ENCODE measurements at places on chromosomes 1 and 21.

GRCh38 chr1:58005212-58005611 lies 541.3 kb downstream of the OMA1 start:
- DNase-seq: no peak

DNA sequence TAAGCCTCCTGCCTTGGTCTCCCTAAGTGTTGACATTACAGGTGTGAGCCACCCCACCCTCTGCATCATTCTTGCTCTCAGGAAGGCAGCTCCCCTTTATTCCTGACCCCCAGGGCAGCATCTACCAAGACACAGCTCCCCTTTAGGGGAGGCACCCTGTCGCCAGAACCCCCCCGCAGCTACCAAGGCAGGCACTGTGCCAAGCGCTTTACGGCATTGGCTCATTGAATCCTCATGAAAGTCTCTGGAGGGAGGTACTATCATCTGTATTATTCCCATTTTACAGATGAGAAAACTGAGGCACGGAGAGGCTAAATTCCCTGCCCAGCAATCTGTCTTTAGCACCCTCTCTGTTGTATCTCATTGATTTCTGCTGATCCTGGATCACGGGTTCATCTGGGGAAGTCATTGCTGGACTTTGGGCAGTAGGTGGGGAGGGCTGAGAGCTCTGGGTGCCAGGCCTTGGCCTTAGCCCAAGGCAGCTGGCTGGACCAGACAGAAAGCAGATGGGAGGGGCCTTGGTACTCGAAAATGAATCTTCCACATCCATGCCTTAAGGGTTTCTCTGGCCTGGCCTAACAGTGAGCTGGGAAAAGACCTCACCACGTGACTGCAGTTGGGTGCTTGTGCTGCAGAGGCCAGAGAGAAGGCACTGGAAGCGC lies 5.9 kb downstream of the PLOD1 start:
- DNase-seq: no peak

DNA sequence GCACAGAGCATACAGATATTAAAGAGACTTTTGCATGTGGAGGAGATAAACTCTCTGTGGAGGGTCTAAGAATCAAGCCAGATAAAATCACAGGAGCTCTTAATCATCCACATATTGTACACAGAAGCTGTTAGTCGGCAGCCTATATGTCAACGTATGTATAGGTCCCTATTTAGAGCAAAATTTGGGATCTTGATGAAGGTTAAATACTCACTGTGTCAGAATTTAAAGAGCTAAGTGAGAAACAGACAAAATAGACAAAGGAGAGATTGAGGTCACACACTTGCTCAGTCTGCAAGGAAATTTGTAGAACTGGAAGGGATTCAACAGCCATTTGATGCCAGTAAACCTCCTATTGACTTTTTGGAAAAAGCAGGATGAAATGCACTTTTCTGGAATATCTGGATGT lies 4.1 kb upstream of the IRF2BP2 start:
- DNase-seq: no peak

DNA sequence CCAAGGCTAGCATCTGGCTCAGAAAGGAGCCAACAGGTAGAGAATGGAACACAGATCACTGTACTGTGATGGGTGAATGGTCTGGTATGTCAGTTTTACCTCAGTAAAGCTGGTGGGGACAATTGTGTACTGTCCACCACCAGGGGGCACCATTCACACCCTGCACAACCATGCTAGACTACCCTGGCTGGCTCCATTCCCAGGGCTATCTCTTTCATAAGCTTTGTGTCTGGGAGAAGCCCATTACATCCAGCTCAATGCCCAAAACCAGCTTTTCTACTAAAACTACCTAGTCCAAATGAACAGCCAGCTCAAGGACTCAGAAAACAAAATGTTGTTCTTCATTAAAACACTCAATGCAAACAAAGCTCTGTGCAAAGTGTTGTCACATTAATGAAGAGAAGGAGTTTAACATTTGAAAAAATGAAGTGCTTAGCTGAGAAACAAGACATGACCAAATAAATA lies 62.0 kb upstream of the RASAL2 start:
- no peak for DNase-seq

DNA sequence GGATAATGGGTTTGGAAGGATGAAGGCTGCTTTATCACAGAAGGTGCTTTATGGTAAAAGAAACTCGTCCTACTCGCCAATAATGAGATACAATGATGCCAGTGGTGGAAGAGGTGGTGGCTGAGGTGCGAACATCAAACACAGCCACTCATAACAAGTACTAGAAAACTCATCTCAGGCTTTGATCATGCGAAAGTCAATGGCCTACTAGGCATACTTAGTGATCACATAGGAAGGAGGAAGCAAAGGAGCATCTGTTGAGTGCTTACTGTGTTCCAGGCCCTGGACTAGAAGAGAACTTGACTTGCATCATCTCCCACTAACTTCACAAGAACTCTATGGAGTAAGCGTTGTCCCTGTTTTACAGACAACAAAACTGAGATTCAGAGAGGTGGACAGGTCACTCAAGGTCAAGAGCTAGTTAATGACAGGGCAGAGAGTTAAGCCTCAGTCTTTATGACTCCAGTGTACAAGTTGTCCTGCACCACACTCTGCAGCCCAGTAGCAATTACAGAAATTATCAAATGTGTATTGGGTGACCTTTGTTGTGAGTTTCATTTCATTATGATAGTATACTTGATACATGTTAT lies 33.6 kb downstream of the RUNX1 start:
- DNase-seq: no peak

- no peak for DNase-seq
These were observed 51.5 kb downstream of the ATP5PO start for GRCh38 chr21:33864150-33864549.

GRCh38 chr1:187734427-187734826 lies 905.7 kb downstream of the PLA2G4A start:
- no peak for DNase-seq

- DNase-seq: no peak
These were observed 64.1 kb downstream of the LRRN2 start for GRCh38 chr1:204621396-204621795.

DNA sequence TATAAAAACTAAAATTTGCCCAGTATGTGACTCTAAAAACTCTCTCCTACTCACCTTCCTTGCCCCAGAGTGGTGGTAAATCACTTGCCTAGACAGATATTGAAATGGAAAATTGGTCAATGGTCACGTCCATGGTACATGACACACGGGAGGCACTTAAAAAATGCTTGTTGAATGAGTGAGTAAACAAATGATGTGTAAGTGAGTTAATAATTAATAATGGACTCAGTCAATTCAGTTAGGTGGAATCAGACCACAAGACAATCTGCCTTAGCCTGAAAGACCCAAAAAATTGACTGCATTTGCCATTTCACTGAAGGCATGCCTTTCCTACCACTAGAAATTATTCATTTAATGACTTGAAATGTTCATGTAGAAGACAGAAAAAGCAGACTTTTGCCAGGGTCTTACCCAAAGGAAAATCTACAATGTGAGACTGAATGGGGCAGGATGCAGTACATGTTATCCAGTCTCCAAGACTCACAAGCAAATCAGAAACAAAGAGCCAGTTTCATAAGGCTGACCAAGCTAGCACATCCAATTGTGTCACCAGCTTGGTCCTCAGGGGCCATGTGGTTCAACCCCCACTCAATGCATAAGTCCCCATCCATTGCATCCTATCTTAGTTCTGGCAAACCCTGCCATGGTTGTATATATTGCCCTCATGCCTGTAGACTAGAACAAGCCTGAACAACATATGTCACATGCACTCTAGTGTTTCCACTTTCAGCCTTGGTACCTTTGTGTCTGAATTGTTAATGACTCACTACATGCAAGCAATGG lies 73.6 kb downstream of the TBX15 start:
- no peak for DNase-seq

- DNase-seq: no peak
These were observed 59.9 kb downstream of the JAK1 start for GRCh38 chr1:64906447-64906846.

DNA sequence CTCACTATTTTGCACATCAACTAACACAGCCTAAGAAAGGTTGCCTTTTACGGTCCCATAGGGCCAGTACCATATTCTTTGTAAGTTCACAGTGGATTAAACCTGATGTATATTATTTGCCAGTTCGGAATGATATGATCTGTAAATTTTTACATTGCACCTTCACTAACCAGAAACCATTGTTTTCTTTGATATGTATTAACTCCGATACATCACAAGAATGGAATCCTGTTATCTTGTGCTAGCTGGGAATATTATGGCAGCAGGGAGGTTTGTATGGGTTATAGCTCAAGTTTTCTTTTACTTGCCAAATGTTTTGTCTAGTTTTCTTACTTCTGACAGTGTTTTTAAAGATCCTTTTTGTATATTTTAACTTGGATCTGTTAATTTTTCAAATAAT lies 51.4 kb upstream of the S1PR1 start:
- no peak for DNase-seq

DNA sequence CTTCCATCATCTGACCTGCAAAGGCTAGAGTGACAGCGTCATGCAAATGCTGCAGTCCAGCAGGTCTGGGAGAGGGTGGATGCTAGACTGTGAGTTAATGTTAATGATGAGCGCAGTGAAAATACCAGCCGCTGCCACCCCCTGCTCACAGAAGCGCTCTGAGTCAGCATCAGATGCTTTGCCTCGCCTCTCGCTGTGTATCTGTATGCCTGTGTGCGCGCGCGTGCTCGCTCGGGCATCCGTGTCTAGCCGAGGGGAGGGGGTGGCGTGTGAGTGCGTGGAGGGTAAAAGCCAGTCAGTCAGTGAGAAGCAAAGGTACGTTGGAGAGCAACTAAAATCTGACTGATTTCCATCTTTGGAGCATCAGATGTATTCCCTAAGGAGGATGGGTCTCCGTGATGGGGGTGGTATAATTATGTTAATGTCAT lies 858.7 kb downstream of the USP25 start:
- no peak for DNase-seq

DNA sequence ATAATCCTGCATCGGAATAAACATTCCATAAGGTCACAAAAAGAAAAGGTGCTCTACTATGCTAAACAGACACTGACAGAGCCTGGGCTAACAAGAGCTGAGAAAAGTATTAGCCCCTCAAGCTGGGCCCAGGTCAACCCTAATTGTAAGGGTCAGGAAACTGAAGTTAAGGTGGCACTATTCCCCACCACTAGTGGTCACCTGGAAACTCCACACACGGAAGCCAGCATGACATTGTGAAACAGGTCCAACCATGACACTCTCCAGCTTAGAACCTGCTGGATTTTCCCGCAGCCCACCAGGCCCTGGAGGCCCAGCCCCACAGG lies 1.2 kb downstream of the PTTG1IP start:
- DNase-seq: no peak

DNA sequence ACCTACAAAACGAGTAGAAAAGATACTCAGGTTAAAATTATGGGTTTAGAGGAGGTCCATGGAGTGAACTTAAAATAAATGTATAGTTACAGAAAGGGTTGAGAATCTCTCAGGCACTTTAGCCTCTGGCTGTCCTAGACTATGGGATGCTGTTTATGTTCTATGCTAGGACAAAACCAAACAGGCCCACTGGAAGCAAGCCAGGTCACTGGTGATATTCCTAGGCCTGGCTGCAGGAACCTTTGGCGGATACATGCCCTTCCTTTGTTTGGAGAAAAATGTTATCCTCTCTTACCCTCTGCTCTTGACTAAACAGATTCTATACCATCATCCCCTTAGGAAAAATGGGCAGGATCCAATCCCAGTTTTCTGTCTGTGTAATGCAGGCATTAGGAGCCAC lies 90.7 kb upstream of the DUSP10 start:
- DNase-seq: no peak

DNA sequence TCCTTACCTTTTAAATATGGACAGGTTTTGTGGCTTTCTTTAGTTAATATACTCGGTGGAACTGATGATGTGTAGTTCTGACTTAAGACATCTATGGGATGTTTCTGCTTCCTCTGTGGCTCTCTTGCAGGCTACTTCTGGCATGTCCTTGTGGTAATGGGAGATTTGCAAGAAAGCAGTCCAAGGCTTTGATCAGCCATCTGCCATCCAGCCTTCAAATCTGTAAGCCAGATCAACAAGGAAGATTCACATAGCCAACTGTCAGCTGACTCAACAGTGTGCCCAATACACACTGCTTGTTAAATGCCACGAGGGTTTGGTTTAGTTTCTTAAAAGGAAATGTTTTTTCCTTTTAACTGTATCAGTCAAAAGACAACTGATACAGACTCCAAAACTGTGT lies 722.2 kb upstream of the CHRM3 start:
- no peak for DNase-seq

- DNase-seq: no peak
These were observed 819 bp downstream of the PYHIN1 start for GRCh38 chr1:158932171-158932570.

- DNase-seq: no peak
These were observed 4.7 kb downstream of the SPEN start for GRCh38 chr1:15852036-15852827.

DNA sequence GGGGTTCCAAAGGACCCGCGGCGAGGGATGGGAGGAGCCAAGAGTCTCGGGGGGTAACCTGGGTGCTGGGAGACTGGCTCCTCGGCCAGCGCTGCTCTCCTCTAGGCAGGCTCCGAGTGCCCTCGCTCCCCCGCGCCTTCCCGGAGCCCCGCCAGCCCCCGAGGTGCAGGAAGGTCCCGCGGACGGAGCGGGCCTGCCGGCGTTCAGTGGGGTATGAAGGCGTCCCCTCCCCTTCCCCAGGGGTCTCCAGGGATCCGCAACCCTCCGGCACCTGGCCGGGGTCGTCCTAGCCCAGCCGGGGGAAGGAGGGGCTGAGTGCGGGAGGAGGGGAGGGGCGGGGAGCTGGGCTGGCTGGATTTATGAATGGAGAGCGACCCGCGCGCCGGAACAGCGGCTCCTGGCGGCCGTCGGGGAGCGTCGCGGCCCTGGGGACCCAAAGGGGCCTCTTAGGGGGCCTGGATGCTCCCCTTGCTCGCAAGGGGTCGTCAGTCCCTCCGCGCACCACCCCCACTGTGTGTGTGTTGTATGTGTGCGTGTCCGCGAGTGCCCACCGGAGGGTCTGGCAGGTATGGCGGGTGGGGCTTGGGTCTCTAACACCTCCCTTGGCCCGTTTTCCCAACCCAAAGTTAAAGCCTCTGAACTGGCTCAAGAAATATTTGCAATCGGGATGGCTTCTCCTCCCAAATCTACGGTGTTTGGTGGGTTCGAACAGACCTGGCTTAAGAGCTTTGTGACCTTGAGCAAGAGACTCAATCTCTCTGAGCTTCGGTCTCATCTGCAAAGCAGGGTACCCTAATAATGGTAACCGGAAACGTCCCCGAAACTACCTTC lies 642 bp downstream of the HCRTR1 start:
- DNase-seq: peak; percentile 16

DNA sequence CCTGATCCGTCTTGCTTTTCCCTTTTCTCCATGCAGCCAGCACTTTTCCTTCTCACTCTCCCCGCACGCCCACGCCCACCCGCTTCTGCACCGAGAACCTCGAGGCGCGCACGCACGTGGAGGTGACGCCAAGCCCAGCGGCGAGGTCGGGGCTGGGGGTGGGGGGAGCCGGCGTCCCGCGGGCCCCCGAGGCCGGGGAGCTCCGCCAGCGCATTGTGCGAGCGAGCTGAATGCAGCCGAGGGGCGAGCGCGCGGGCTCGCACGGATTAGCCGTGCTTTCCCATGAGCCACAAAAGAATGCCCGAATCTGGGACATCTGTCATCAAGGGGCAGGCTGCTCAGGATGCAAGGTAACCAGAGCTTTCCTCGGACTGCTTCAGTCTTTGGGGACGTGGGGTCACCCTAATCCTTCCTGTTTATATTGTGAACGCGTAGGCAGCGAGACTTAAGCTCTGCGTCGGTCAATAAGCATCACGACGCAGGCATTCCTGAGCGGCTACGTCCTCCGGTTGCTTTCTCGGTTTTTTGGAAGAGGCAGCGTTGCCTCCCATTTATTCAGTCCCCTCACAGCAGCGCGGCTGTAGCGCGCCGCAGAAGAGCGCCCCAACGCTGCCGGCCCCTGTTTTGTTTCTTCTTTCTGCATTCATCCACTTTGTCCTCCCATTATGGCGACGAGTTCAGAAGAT lies 67.3 kb upstream of the AKT3 start:
- no peak for DNase-seq

Data from effector CD4-positive, alpha-beta T cell (primary cell).